ENCODE measurements at places on chromosomes 5 and 9. TPM values are rescaled to one million over a fixed set of nuclear protein-coding genes. Genes with fewer than 3 reads are reported as not detected.

MEGF10 gene
- polyA plus RNA-seq = 33.3 TPM

ENDOG gene
- 12.9 TPM for polyA plus RNA-seq

SAXO1 gene
- polyA plus RNA-seq = 0.12 TPM

ADAMTSL1 gene
- 17.3 TPM for polyA plus RNA-seq

PLEKHG4B gene
- polyA plus RNA-seq = 0.71 TPM

PTGDS gene
- 22.1 TPM for polyA plus RNA-seq
